ENCODE measurements at places on chromosomes 3 and 15.

GRCh38 chr15:83063551-83063950 lies 3.5 kb downstream of the BTBD1 start:
- DNase-seq: no peak

DNA sequence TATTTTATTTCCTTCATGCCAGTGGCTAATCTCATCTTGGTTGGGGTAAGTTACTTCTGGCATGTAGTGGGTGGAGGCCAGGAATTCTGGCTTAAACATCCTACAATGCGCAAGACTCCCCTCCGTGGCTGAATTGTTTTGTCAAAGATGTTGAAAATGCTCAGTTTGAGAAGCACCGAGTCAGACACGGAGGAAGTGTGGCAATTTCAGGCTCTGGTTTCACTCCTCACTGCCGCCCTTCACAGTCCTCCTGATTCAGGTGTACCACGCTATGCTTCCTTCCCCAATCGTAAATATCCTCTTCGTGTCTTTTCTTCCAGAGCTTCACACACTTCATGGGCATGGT lies 150.7 kb downstream of the OPA1 start:
- DNase-seq: no peak

- no peak for DNase-seq
Measured at GRCh38 chr3:38083871-38084333, 44.9 kb downstream of the DLEC1 start.

DNA sequence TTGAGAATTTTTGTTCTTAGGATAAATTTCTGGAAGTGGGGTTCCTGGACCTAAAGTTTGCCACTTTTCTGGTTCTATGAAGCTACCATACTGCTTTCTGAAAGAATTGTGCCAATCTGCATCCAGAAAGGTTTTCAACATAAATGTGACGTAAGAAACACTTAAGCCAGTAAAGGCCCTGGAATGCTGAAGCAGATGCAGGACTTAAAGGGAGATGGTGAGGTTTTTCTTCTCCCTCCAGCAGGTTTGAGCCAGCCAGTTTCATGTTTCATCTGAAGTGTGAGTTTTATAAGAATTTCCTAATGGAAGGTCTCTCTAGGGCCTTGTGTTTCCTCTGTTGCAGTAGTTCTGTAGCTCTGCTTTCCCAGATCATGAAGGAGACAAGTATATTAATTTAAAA lies 33.1 kb downstream of the ZNF592 start:
- no peak for DNase-seq

- DNase-seq: no peak
Measured at GRCh38 chr3:104886220-104886995, 480.3 kb upstream of the ALCAM start.

All from activated naive CD4-positive, alpha-beta T cell treated with Interleukin-2 at 50 U/mL for 16 hours (primary cell).